Activated naive CD4-positive, alpha-beta T cell treated with anti-CD3 and anti-CD28 coated beads, Interleukin-2, amount 50 U/mL, for 72 hours (primary cell): ENCODE measurements at places on chromosomes 5 and 9.

DNA sequence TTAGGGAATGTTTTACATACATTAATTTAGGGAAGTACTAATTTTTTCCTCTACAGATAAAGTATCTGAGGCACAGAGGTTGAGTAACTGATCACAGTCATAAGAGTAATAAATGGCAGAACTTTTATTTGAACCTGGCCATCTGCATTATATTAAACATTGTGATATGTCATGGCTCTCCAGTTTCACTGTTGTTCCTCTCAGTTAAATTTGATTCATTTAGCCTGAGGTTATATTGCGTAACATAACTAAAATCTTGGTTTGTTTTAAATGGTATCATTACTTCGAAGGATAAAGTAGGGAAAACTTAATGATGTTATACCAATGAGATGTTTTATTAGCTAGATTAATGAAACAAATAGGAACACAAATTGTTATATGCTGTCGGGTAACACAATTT, 284.4 kb downstream of the KDM4C start:
- DNase-seq = no peak

- no peak for DNase-seq
Measured at GRCh38 chr5:154196281-154196680, 5.7 kb downstream of the GALNT10 start.

DNA sequence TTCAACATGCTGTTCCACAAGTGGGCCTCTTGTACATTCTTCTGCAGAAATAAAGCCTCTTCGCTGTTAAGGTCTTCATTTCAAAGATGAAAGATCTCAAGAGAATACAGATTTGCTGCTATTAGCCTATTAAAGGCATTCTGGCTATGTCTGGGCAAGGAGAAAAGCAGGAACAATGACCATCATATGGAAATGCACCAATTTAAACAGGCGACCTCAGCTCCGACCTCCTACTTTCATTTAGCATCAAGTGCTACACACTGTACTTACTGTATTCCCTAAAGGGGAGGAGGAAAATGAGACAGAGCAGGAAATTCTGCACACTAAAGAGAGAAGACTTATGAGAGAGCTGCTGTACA, 64.8 kb downstream of the HABP4 start:
- no peak for DNase-seq

DNA sequence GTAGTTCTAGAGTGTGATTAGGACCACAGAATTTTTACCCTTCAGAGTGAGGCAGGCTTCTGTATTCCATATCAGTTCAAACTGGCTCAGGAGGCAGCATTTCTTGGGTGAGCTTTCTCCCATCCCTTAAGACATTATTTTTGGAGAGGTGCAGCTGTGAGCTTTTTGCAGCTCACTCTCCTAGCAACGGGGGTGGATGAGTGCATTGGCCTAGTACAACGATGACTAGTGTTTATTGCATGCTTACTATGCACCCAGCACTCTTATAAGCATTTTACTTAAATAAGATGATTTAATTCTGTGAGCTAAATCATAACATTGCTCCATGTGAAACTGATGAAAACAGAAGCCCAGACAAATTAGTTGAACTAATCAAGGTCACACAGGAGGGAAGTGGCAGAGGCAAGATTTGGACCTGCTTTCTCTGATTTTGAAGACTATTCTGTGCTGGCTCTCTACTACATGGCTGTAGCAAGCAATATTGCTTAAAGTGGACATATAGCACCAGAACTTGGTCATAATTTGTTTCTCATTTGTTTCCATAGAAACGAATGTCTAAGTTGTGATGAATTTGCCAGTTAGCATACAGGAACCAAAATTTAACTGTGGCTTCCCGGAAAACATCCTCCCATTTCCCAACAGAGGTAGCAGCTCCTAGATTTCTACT, 372.1 kb upstream of the RIOK2 start:
- no peak for DNase-seq

GRCh38 chr9:104743376-104743985, 4.0 kb upstream of the NIPSNAP3A start:
- no peak for DNase-seq

DNA sequence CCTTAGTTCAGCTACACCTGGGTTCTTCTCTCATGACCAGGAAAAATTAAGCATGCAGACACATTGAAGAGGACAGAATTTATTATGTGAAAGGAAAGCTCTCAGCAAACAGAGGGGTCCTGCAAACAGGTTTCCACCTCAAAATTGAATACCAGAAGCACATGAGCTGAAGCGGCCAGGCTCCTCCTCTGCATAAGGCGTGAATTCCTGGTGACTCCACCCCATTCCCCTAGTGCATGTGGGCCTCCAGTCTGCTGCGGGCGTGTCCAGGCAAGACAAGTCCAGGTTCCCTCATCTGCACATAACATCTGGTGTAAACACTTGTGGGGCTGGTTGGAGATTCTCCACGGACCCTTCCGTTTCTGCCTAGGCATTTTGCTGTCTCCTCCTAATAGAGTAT, 1156.4 kb downstream of the FOXD4L5 start:
- DNase-seq = no peak

- no peak for DNase-seq
Measured at GRCh38 chr9:136441191-136441680, 1.6 kb upstream of the INPP5E start.

GRCh38 chr5:131966551-131966950, 21.1 kb upstream of the MEIKIN start:
- DNase-seq = no peak

- DNase-seq = no peak
Measured at GRCh38 chr9:98191181-98191608, 1.2 kb downstream of the CORO2A start.

GRCh38 chr5:72470826-72471225, 36.4 kb downstream of the ZNF366 start:
- DNase-seq = no peak

GRCh38 chr9:121189660-121190059, 12.0 kb downstream of the RAB14 start:
- DNase-seq = no peak

- DNase-seq = no peak
Measured at GRCh38 chr5:148996270-148996669, 66.6 kb downstream of the SH3TC2 start.

DNA sequence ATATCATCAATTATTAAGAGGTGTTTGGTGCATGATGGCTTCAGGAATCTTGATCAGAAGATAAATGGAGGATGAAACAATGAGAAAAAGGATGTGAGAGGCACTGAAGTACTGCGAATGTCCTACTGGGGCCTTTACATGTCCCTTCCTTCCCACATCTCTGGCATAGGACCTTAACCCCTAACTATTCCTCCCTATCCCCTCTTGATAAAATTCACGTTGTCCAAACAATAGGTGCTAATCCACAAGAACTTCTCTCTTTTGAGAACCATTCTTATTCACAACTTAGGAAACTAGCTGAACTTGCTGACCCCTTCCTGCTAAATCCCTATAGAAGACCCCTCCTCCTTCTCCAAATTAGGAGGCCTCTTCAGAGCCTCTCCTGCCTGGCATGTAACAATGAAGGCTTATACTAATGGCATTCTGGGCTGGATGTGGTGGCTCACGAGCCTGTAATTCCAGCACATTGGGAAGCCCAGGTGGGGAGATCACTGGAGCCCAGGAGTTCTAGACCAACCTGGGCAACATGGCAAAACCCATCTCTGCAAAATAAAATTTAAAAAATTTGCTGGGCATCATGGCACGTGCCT, 276.5 kb upstream of the SMARCA2 start:
- DNase-seq = no peak

- no peak for DNase-seq
Measured at GRCh38 chr9:135299651-135300345, 179.8 kb upstream of the PPP1R26 start.

GRCh38 chr5:78157001-78157400, 137.5 kb downstream of the AP3B1 start:
- no peak for DNase-seq

GRCh38 chr5:174698156-174698555, 26.2 kb upstream of the MSX2 start:
- no peak for DNase-seq

DNA sequence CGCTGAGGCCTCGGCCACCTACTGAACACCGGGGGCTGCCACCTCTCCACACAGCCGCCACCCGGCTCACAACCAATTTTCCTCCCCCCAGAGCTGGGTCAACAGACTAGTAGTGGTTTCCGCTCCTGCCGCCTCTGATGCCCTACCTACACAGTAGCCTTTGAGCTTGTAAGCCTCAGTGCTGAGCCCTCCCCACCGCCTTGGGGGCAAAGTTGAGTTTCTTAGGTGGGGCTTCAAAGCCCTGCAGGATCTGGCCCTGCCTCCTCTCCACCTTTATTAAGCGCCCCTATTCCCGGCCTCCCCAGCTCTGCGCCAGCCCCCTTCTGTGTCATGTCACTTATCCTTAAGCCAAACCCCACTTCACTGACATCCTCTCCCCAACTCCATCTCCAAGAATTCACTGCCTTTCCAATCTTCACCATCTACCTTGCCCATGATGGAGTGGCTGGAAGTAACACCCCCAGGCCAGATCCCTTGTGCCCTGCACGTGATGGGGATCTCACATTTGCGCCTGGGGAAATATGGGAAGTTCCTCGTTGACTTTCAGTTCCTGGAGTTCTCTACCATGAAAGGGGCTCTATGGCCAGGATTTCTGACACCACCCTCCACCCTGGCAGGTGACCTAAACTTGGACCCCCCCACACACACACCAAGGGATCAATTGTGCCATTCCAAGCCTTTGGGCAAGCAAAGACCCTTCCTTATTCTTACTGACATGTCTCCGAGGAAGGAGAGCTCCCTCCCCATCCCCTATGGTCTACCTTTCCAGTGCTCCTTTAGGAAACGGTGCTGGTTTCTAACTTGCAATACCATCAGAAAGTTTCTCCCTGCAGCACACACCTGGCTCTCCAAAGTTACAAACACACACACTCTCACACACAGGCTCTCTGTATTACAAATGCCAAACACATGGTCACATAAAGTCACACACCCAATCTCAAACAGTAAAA, 2.7 kb upstream of the CNTFR start:
- DNase-seq = no peak

DNA sequence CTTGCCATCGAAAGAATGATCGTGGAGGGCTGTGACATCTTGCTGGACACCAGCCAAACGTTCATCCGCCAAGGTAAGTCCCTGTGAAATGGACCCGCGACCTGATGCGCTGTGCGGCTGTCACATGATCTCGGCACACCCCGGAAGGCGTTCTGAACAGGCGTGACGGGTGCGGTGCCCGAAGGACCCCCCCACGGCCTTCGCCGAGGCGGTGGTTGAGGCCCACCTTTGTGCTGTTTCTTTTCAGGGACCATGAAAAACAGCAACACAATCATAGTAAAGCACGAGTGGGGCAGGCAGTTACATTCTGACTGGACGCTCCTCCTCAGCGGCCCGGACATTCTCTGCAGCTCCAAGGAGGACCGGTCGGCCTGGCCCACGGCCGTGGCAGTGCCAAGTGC, 126.7 kb downstream of the RASGRF2 start:
- DNase-seq = no peak

- DNase-seq = no peak
Measured at GRCh38 chr5:122500245-122501088, 188.4 kb downstream of the SNCAIP start.

GRCh38 chr9:93649610-93650261, 73.4 kb downstream of the PHF2 start:
- DNase-seq = peak; percentile 42

GRCh38 chr5:67549947-67550346, 353.3 kb upstream of the CD180 start:
- no peak for DNase-seq

- DNase-seq = no peak
Measured at GRCh38 chr9:33375841-33376321, 26.5 kb downstream of the AQP7 start.

DNA sequence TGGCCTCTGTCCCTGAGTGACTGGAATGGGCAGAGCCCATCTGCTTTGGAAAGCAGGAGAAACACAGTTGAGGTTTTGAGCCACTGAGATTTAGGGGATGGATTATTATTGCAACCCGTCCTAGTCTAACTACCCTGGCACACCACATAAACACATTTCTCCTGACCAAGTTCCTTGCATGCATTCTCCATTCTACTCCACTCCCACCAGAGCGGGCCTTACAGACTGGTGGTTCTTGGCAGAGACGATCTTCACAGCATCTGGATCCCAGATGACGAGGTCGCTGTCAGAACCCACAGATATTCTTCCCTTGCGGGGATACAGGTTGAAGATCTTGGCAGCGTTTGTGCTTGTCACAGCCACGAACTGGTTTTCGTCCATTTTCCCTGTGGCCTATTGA, 111.0 kb downstream of the DPYSL3 start:
- no peak for DNase-seq

- no peak for DNase-seq
Measured at GRCh38 chr9:35801328-35802128, 10.1 kb downstream of the NPR2 start.

DNA sequence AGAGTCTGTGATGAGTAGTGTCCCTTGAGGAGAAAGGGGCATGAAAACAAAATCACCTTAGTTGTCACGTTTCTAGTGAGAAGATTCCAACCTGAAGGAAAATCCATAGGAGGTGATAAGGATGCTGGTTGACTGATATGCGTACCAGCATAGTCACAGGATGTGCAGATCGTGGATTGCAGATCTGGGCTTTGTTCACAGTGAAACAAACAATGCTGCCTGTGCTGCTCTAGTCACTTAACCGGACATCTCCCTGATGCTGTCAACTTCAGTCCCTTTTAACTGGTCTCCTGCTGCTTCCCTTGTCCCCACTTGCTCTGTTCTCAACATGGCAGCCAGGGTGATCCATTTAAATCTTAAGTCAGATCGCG, 89.7 kb downstream of the IQGAP2 start:
- DNase-seq = no peak
